8988T (cell line): ENCODE measurements at places on chromosomes 1 and 21.

DNA sequence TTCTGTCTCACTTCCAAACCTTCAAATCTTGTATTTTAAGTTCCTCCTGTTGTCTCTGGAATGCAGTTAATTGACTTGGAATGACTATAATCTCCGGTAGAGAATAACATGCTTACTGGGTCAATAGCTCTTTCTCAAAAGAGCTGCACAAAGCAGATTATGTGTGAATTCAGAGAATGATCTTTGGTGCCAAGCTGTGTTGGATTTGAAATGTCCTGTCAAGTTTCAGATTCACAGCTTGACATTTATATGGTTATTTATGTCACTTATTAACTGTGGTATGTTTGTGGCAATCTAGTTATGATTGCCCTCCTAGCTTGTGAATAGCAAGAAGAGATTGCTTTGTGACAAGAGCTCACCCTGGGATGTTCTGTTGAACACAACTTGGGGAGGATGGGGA, 128.3 kb upstream of the KCNE2 start:
- no peak for DNase-seq

- no peak for DNase-seq
These were observed 47.1 kb upstream of the DYNLT5 start for GRCh38 chr1:66705110-66705509.

DNA sequence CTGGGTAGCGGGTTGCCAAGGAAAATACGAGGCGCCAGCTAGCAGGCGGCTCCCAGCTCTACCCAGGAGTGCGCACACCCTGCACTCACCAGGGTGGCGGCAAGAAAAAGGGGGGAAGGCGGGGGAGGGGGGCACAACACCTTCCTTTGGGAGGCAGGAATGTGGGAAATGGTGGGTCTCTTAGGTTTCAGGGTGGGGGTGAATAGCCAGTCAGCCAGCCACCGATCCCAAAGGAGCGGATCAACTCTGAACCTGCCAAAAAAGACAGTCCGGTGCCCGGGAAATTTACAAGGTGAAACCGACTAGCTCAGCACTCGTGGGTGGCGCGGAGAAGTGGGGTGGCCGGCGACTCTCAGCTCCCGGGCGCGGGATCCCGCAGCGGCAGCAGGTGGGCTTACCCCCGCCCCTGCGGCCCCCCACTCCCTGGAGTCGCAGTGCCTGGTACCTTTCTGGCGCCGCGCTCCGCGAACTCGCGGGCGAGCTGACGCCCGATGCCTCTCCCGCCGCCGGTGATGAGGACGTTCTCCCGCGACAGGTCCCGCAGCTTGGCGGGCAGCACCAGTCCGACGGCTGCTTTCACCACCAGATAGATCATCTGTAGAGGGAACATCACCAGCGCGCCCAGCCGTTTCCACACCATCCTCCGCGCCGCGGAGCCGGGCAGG, 1.2 kb downstream of the DHRS3 start:
- no peak for DNase-seq

- DNase-seq = no peak
These were observed 1.2 kb downstream of the MFN2 start for GRCh38 chr1:11981378-11982009.

DNA sequence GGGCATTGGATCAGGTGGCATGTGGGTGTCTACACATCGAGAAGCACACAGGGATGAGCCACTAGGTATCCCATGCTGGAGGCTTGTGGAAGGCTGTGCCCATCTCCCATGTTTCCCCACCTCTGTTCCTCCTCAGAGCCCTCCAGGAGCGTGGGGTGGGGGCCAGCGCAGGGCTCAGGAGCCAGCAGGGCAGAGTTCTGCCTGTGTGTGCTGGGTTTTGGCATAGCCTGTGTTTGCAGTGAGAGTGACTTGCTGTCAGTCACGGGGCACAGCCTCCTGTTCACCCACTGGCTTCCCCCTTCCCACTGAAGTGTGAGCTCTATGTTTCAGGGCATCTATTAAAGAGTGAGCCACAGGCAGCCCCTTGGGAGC, 10.4 kb downstream of the IBA57 start:
- DNase-seq = no peak

DNA sequence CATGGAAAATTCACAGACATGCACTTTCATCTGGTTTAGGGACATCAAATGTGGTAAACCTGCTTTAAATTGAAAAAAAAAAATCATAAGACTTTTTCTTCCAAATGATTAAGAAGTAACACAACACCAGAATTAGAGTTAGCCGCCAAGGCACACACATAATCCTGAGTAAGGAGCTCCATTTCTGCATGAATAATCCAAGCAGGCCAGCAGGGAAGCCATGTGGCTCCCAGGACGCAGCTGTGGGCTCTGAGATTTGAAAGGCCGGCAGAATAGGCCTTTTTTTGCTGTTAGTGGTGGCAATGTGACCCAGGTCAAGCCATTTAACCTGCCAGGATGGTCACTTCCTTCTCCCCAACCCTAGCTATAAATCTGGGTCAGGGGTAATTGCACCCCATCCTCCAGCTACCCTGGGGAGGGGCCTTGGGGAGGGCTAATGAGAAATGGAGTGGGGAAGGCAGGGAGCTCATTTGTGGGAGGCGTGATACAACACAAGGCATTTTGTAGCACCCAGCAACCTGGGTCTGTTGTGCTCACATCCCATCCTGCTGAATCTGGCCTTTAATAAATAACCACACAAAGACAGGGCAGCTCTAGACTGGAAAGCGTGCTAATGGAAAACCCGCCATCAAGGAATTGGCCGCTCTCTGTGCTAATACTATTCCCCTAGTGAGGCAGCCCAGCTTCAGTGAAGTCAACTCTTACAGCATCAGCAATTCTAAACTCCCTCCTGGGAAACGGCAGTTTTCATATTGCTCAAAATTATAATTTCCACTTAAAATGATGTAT, 178.5 kb downstream of the RHOU start:
- DNase-seq = no peak
